ENCODE measurements at places on chromosomes 16 and 17.

- peak; percentile 69 for DNase-seq
Measured at GRCh38 chr16:17305694-17306093, 165.1 kb downstream of the XYLT1 start.

DNA sequence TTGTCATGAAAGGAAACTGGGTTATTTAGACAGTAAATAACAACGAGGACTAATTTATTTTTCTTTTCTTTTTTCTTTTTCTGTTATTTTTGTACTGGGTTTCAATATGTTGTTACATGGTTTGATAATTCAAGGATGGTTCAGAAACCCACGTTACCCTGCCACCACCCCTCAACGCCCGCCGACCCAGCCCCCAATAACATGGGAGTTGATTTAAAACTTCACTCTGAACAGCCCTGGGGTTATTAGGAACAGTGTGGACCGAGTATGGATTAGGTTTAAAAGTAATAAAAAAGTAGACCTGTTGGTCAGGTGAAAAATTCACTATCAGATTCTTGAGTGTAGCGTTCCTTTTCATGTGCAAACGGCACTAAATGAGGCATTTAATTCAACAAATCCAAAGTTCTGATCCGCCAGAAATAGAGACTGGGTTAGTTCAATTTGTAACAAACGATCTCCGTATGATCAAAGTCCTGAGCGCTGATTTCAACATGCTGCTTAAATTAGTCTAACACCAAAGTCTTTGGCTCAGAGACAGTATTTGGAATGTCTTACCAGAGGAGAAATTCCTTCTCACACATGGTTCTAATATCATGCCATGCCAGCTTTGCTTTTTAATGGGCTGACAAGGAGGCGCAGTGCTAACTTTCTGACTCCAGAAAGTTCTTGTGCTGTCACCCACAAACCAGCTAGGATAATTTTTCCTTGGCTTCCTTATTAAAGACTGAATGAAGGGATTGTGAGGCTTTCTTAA, 173.1 kb upstream of the IRX3 start:
- no peak for DNase-seq

DNA sequence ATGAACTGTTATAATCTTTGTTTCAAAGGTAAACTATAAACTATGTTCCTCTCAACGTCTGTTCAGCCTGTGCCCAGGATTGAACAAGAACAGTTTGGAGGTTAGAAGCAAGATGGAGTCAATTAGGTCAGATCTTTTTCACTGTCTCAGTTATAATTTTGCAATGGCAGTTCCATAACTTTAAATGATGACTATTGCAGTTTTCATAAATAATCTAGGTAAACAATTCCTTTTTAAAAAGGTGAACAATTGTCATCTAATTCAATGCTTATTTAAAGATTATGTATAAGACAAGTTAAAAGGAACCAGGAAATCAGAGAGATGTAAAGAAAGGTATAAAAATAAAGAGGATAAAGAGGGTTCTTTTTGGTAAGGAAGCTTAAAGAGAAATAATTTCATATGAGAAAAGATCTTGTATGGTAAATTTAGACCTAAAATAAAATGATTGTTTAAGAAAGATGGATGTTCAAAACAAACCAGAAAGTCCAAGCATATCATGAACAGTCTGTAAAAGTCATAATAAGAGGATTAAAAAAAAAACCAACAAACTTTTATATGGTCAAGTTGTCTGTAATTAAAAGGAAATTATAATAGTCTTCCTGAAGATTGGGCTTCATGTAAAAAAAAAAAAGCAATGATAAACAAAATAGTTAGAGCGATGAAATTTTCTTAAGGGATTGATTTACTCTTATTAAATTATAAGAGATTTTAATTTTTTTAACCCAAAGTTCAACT, 6.1 kb downstream of the KRTAP4-9 start:
- no peak for DNase-seq

- DNase-seq: peak; percentile 86
Measured at GRCh38 chr16:67184995-67185650, 1.4 kb upstream of the MATCAP1 start.

DNA sequence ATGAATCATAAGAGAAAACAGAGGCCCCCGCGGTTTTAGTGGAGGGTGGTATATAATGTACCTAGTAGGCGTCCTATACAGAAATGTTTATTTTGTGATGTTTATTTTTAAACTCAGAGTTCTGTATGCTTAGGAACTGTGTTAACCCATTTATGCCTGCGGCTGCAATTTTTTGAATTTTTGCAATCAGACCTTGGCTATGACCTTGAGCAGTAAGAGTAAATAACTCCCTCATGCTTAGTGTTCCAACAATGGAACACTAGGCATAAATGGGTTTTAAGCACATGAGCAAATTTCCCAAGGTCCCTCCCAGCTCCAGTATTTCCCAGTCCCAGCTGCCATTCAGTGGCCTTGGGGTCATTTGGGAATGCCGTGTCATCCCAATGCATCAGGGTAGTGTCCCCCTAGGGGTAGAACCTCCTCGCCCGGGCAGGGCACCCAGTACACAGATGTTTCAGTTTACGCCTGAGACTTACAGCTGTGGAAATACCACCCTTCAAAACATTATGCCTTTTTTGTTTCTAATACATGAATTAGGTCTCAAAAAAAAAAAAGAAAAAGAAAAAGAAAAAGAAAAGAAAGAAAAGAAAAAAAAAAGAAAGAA, 605.8 kb upstream of the CDH11 start:
- DNase-seq: no peak

- no peak for DNase-seq
Measured at GRCh38 chr17:15278380-15278779, 13.3 kb upstream of the PMP22 start.

- no peak for DNase-seq
Measured at GRCh38 chr16:59573528-59574271, 839.6 kb upstream of the GOT2 start.

DNA sequence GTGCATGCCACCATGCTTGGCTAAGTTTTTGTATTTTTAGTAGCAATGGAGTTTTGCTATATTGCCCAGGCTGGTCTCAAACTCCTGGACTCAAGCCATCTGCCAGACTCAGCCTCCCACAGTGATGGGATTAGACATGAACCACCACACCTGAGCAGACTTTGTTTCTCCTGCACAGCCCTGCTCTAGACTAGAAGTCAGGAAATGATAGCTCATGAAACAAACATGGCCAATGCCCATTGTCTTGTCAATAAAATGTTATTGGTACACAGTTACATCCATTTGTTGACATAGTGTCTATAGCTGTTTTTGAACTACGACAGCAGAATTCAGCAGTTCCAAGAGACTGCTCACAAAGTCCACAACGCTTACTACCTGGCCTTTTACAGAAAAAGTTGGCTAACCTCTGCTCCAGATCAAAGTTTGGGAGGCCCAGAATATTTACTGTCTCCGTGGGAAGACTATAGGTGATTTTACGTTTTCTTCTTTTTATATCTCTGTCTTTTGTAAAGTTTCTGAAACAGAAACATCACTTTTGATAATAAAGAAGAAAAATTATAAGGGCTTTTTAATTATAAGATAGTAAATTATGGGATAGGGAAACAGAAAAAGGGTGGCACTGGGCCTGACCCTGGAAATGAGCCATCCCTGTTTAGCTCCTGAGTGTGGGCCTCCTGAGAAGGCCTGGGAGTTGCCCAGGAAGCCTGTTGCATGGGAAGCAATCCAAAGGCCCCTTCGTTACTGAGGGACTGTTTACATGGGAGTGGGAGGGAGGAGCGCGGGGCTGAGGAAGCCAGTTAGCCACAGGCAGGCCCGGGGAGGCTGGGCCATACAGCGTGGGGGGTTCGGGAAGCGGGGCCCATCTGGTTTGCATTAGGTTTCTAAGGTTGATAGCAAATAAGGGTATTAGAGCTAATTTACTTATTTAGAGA, 201.5 kb downstream of the IRF8 start:
- DNase-seq: no peak
